ENCODE measurements at places on chromosomes 1 and 21.

- DNase-seq: no peak
Observed at GRCh38 chr1:170682169-170682568, 18.2 kb downstream of the PRRX1 start.

- no peak for DNase-seq
Observed at GRCh38 chr1:26112407-26112775, 767 bp downstream of the PDIK1L start.

GRCh38 chr1:51346086-51346942 is 16.0 kb upstream of the TTC39A start:
- DNase-seq: no peak

GRCh38 chr1:176338877-176339276 is 124.1 kb upstream of the PAPPA2 start:
- DNase-seq: no peak

- DNase-seq: no peak
Observed at GRCh38 chr1:151579436-151580225, 32.2 kb upstream of the SNX27 start.

GRCh38 chr1:154798645-154799044 is 71.4 kb downstream of the KCNN3 start:
- DNase-seq: no peak

DNA sequence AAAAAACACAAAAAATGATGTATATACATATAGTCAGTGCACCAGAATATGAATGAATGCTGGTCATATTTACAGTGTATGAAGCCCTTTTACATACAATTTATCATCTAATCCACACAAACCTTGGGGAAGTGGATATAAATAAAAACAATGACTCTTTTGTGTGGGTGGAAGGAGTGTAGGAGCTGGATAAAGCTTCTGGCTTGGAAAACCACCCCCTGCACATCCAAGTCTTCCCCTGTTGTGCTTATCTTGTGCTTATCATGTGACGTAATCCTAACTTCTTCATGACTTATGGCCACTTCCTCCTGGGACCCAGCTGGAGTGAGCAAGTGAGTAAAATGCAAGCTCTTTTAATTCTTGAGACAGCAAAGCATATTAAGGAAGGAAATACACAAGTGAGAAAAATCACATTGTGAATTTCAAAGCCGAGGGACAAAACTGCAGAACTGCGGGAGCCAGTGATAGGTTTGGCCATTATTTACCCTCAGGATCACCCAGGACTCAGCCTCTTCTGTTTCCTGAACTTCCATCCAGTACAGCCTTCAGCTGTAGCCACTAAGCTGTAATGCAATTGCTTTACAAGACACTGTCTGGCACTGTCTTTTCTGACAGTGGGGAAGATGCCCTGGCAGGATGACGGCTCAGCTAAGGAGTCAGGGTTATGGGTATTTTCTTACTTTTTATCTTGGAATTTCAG is 104.0 kb upstream of the PPM1J start:
- DNase-seq: peak; percentile 68

DNA sequence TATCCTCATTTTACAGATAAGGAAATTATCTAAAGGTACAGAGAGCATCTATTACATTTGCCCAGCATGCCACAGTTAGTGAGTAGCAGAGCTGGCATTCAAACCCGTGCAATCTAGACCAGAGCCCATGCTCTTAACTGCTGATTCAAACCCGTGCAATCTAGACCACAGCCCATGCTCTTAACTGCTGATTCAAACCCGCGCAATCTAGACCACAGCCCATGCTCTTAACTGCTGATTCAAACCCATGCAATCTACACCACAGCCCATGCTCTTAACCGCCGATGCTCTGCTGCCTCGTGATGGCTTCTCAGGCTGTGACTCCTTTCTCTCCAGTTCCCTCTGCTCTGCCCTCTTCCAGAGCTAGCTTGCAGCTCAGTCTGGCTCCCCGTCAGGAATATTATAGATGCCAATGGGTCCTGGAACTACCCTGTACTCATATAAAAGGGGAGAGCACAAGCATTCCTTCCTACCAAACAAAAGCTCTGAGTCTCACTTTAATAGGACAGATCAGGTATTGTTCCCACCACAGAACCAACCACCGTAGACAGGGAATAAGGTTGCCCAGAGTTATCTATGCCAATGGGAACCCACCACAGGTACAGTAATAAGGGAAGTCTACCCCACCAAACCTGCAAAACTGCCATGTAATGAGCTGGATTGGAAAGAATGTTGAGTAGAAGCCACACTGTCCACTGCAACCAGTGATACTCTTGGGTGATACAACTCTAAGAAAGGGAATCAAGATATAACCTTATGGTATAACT is 78.4 kb downstream of the SMYD3 start:
- DNase-seq: peak; percentile 26

DNA sequence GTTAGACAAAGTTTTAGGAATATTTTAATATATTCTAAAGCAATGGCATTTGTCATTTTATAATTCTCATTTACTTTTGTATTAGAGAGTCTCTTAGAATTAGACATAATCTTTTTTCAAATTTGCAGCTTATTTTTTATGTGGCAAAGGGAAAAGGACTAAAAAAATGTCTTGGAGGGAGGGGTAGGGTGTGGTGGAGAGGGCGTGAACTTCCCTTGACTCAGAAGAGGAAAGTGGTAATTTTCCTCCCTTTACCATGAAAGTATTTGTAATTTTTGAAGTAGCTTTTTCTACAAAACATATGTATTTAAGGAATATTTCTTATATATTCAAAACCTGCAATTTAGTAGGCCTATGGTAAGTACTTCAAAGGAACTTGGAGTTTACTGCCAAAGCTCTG is 6.9 kb upstream of the RABGAP1L start:
- no peak for DNase-seq

DNA sequence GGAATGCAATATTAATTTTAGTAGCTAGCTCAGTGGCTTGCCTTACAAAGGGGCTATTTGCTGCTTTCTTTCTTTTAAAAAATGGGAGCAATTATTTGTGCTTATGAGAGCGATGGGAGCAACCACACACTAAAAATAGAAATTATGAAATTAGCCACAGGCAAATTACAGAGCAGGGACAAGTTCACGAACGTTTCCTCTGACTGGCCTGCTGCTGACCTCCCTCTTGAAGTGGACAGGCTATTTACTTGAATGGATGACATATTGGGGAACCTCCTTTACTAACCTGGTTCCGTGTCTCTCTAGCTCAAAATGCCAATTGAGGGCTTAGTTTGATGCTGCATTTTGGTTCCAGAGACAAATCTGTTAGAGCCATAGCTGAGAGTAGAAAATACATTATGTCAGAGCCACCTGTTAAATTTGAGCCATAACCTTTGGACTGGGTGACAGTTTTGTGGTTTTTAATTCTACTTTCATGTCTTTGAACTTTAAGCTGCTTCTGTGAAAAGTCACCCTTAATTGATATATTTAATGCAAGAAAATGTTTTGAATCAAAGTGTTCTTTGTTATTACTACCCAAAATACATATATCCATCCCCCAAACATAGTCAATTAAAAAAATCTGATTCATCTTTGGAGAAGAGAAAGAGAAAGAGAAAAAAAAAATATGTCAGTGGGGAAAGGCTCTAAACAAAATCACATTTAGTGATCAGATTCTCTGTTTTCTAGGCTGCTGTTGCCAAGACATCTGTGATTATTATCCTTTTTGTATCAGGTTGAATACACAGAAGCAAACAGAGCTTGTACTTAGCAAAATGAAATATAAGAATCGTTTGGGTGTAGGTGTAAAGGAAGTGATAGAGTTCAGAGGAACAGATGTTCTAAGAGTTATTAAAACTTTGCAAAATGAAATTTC is 351.9 kb downstream of the ADGRL2 start:
- no peak for DNase-seq

DNA sequence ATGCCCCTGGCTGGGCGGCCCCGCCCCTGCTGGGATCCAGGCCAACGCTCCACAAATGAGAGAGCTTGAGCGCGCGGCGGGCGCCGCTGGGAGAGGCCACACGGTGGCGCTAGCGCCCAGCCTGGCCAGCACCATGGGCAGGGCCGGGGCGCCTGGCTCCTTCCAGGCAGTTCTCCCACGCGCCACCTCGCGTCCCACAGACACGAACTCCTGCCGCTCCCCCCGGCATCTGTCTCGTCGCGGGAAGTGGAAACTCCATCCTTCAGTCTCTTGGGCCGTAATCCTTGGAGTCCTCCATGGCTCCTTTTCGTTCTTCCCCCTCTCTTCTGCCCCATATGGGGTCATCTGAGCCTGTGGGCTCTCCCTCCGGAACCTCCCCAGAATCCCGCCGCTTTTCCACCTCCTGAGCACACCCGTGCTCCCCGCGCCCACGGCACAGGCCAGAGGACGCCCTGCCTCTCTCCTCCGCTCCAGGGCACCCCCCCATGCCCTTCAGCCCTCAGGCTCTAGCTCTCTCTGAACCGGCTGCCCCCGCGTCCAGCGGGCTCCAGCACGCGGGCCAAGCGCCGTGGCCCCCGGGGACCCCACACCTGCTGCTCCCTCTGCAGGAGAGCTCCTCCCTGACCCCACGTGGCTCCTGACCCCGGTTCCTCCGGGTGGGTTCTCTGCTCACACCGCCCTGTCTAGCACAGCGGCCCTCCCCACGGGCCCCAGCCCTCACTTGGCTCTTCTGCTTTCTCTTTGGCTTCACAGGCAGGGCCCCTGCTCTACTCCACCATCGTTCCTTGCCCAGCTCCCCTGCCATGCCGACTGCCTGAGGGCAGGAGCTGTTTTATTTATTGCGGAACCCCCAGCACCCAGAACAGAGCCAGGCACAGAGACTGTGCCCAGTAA is 31.9 kb upstream of the EDN2 start:
- peak; percentile 96 for DNase-seq

DNA sequence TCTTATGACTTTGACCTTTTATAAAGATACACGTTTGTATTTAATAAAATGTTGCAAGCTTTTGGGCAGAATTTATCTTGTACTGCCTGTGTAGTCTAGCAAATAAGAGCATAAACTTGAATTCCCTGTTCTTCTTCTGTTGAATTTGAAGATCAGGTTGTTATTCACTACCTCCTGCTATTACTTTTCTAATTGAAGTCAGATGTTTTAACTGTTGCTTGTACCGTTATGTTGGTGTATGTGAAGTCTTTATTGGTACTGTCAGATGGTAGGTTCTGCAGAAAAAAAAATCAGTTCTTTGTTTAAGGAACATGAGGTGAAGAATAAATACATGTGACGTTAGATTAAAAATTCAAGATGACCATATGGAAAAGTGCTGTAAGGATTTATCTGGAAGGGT is 69.1 kb downstream of the DYRK1A start:
- DNase-seq: no peak

DNA sequence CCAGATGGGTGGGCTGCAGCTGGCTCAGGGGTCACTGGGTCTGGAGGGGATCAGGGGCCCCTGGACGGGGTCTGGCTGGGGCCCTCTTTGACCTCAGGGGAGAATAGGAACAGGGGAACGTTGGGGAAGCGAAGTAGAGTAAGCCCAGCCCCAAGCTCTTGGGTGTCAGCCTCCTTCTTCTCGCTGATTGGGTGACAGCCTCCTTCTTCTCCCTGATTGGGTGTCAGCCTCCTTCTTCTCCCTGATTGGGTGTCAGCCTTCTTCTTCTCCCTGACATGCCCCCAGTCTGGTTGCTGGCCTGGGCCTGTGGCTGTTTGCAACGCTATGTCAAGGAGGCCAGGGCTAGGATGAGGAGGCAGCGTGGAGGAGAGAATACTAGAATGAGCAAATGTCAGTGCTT is 76.7 kb upstream of the CASZ1 start:
- DNase-seq: no peak

GRCh38 chr1:54791880-54792522 is 9.1 kb downstream of the TTC22 start:
- DNase-seq: no peak

GRCh38 chr1:244626709-244627108 is 26.2 kb upstream of the DESI2 start:
- DNase-seq: no peak

- DNase-seq: no peak
Observed at GRCh38 chr1:170284016-170284415, 138.3 kb downstream of the NTMT2 start.

- DNase-seq: peak; percentile 13
Observed at GRCh38 chr1:239997515-239998311, 94.0 kb upstream of the FMN2 start.

DNA sequence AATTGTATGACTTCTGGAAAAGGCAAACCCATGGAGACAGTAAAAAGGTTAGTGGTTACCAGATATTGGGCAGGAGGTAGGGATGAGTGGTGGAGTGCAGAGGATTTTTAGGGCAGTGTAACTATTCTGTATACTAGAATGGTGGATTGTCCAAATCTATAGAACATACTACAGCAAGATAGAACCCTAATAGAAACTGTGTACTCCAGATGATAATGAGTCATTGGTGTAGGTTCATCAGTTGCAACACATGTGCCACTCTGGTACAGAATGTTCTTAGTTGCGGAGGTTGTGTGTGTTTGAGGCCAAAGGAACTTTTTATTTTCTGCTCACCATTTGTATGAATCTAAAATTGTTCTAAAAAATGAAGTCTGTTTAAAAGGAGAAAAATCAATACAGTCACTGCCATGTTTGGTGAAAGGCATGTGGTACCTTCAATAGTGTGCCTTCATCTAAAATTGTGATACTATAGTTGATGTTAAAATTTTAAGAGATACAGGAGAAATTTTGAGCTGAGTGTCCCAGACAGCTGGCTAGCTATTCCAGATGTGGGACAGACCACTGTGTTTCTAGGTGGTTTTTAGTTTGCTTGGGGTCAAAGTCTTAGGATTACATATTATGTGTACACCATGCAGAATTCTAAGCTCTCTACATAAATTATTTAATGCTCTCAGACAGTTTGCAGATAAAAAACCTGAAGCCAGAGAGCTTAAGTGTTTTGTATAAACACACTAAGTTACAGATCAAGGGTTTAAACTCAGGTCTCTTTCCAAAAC is 150.5 kb downstream of the RPS6KC1 start:
- no peak for DNase-seq

GRCh38 chr1:211734791-211735190 is 59.4 kb upstream of the NEK2 start:
- no peak for DNase-seq

DNA sequence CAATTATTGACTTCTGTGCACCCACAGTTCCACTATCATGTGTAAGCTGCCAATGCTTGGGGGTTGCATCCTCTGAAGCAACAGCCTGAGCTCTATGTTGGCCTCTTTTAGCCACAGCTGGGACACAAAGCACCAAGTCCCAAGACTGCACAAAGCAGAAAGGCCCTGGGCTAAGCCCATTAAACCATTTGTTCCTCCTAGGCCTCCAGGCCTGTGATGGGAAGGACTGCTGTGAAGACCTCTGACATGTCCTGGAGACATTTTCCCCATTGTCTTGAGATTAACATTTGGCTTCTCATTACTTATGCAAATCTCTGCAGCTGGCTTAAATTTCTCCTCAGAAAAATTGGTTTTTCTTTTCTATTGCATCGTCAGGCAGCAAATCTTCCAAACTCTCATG is 123.7 kb upstream of the DEPDC1 start:
- DNase-seq: no peak

DNA sequence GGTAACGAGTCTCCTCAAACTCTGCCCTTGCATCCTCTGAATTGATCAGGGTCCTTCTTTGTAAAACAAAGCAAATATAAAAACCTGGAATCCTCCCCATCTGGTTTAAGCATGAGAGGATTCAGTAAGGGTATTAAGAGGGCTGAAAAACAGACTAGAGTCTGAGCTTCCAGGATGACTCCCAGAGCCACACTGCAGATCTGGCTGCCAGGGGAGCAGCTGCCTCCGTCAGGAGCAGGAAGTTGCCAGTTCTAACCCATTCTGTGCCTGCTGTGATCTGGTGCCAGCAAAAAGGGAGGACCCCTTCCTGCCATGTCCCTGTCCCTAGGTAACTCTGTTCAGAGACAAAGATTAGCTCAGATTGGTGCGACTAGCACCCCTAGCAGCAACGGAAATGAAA is 27.5 kb downstream of the SERTAD4 start:
- no peak for DNase-seq
